ENCODE measurements at places on chromosomes 3 and 15.

- DNase-seq: no peak
Observed at GRCh38 chr3:129777806-129778205, 115.7 kb downstream of the TMCC1 start.

GRCh38 chr3:194879991-194880939 lies 194.6 kb downstream of the FAM43A start:
- DNase-seq: no peak

DNA sequence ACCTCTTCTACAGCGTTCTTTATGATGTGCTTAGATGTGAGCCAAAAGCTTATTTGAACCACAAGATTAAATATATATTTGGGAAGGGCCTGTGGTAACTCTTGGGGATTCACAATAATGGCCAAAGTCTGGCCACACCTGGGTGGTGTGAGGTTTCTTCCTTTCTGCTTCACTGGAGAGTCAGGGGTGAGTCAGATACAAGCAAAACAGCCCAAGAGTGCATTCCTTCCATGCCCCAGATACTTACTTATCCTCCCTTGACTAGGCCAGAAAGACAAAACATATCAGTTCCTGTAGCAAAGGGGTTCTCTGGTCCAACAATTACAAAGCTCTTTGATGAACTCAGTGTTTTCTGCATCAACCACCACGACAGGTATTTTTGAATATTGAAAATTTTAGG lies 941 bp downstream of the ZBED2 start:
- DNase-seq: no peak

GRCh38 chr15:69973880-69974279 lies 123.8 kb downstream of the TLE3 start:
- DNase-seq: no peak

GRCh38 chr3:21484828-21485144 lies 266.2 kb downstream of the ZNF385D start:
- DNase-seq: no peak

DNA sequence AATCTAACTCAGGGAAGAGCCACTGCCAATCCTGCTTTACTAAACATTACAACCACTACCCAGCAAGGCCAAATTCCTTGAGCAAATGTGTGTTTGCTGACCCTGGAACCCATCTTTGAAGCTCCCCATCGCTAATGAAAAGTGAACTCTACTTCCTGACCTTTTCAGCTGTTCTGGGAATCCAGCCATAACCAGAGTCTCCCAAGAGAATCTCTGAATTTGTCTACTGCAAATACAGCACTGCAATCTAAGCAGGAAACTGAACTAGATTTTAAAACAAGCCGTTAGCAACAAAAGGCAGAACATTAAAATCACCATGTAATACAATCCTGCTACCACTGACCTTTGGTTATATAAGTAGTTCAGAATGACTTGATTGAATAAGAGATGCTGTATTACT lies 309.2 kb downstream of the MAGI1 start:
- no peak for DNase-seq

DNA sequence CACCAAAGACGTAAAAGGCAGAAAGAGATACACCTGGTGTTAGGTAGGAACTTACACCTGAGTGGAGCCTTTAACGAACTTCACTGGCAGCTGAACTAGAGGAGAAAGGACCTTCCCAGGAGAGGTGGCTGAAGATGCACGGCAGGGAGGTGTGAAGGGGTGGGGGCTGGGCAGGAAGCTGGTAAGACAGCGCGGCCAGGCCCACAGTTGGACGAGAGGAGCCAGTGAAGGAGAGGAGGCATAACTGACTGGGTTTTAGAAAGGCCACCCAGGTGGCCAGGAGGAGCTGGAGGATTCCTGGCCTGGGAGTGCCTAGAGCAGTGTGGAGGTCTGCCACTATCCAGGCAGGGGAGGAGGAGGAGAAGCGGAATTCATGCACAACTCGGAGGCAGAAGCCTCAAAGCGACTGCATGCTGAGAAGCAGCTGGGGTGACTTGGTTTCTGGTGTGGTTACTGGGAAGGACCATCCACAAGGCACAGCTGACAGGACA lies 51.9 kb downstream of the SLC41A3 start:
- DNase-seq: no peak

- DNase-seq: no peak
Observed at GRCh38 chr3:168473334-168473890, 377.7 kb upstream of the GOLIM4 start.

DNA sequence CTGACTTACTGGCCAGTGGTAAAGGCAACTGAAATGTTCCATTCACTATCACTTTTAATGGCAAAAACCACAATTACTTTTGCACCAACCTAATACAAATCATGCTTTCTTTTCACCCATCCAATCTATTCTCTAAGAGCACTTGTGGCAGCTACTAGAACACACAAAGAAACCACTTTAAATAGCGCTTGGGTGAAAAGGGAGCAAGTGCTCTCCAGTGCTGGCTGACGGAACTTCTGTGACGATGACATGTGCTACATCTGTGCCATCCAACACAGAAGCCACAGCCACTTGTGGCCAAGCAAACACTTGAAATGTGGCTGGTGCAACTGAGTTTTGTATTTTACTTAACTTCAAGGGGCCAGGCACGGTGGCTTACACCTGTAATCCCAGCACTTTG lies 18.9 kb downstream of the SH3BP5 start:
- no peak for DNase-seq

GRCh38 chr3:134839990-134840389 lies 44.9 kb downstream of the EPHB1 start:
- no peak for DNase-seq

- DNase-seq: no peak
Observed at GRCh38 chr15:44668921-44669320, 5.5 kb upstream of the SPG11 start.

- DNase-seq: no peak
Observed at GRCh38 chr3:170711786-170712185, 125.9 kb upstream of the SLC7A14 start.

- DNase-seq: no peak
Observed at GRCh38 chr15:70266412-70267121, 168.8 kb upstream of the TLE3 start.

GRCh38 chr3:182618085-182618732 lies 175.1 kb upstream of the ATP11B start:
- no peak for DNase-seq

GRCh38 chr3:9501226-9501625 lies 52.4 kb downstream of the LHFPL4 start:
- DNase-seq: no peak

- no peak for DNase-seq
Observed at GRCh38 chr3:160796813-160797164, 40.8 kb downstream of the PPM1L start.

- DNase-seq: no peak
Observed at GRCh38 chr3:30470496-30470895, 135.9 kb upstream of the TGFBR2 start.

DNA sequence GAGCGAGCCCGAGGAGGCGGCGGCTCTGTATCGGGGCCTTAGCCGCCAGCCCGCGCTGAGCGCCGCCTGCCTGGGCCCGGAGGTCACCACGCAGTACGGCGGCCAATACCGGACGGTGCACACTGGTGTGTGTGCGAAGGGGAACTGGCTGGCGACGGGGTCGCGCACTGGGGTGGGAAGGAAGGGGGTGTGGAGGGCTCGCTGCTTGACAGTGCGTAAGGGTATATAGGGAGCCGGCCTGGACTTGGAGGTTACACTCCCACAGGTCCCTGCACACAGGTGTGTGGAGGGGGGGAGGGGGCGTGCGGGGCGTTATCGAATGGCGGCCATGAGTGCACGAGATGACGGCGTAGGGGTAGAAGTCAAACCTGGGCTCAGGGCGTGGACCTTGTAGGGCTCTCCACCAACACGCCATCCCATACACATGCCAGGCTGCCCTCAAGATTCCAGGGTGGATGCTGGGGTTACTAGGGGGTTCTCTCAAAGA lies 389 bp downstream of the APEH start:
- DNase-seq: no peak

GRCh38 chr3:51677358-51677757 lies 6.3 kb downstream of the TEX264 start:
- DNase-seq: no peak

DNA sequence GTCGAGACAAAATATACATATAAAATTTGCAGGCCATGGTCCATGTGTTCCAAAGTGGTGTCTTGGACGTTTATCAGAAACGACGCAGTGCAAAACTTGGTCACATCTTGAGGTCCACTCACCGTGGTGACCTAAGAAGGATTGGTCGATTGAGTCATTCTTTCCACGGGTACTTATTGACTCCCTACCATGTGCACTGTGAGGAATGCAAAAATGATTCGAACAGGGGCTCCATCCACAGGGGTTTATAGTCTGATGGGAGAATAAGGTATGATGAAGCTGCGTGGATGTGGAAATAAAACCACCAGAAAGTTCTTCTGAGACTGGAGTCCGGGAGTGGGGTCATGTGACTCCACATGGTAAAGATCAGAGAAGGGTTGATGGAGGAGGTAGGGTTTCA lies 185.2 kb downstream of the ITPR1 start:
- no peak for DNase-seq

- DNase-seq: no peak
Observed at GRCh38 chr3:154130540-154130939, 9.3 kb downstream of the ARHGEF26 start.

GRCh38 chr3:55166576-55167555 lies 239.0 kb upstream of the LRTM1 start:
- no peak for DNase-seq

- DNase-seq: no peak
Observed at GRCh38 chr15:95302206-95302605, 1028.3 kb upstream of the NR2F2 start.

GRCh38 chr3:14834807-14835466 lies 16.2 kb downstream of the FGD5 start:
- no peak for DNase-seq

DNA sequence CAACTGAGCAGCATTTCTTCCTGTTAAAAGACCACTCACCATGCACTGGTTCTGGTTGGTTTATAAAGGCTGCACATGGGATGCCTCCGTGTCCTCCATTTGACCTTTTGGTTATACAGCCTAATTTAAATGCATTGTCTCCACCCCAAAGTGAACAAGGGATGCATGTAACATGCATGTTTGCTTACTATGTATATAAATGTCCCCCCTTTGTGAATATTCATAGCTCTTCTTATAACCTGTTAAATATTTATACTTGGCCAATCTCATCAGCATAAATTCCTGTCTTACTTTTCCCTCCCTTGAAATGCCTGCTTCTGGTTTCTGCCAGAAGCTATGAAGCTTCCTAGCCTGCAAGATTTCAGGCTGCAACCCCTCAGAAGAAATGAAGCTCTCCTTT lies 27.4 kb downstream of the TARS3 start:
- DNase-seq: no peak

DNA sequence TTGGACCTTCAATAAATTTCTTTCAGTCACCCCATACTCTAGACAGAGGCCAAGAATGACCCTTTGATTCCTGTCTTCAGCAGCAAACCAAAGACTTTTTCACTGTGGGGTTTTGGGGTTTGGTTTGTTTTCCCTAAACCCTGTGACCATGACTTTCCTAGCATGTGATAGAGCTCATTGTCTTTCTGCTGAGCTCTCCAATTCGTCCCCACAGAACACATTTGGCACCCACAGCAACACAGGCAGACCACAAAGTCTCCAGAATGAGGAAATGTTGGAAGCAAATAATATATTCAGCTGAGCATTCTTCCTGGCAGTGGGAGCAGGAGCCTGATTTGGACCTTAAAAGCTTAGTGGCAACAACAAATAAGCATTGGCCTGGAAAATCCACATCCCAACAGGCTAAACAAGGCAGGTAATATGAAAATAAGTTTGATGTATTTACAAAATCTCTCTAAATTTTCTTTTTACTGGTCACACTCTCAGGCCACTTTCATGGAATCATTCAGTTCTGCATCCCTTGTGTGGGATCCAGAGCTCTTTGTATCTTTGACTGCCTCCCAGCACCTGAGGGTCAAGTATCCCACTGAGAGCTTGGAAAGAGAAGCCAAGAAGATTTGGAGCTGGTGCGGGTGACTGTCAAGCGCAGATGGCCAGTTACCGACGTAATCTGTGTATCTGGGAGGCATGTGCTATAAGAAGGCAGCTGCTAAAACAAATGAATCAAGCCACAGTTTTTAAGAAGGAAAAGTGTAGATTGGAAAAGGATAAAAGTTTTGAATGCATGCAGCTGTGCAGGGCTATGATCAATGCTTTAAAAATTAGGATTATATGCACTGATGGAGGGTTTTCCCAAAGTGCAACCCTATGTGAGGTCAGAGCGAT lies 36.5 kb upstream of the CPB1 start:
- no peak for DNase-seq

DNA sequence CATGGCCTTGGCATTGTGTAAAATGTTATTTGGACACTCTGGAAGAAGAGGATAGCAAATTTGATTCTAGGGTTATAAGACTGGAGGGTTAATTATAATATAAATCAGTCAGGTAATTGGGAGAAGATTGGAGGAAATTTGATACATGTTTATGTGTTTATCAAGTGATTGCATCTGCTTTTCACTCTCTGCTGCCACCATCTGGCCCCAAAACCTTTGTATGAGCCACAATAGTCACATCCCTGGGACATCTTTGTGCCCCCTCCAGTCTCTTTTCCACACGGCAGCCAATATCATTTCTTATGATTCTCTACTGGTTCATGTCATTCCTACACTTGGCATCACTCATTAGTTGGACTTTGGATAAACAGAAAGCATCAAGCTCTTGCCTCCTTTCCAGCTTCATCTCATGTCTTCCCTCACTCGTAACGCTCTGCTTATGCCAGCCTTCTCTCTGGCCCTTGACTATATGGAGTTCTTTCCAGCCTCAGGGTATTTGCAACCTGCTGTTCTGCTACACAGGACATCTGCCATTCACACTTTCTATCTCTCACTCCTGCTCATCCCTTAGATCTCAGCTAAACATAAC lies 602.3 kb upstream of the SUCLG2 start:
- DNase-seq: no peak

- DNase-seq: no peak
Observed at GRCh38 chr3:129013491-129013891, 12.4 kb downstream of the EFCC1 start.

DNA sequence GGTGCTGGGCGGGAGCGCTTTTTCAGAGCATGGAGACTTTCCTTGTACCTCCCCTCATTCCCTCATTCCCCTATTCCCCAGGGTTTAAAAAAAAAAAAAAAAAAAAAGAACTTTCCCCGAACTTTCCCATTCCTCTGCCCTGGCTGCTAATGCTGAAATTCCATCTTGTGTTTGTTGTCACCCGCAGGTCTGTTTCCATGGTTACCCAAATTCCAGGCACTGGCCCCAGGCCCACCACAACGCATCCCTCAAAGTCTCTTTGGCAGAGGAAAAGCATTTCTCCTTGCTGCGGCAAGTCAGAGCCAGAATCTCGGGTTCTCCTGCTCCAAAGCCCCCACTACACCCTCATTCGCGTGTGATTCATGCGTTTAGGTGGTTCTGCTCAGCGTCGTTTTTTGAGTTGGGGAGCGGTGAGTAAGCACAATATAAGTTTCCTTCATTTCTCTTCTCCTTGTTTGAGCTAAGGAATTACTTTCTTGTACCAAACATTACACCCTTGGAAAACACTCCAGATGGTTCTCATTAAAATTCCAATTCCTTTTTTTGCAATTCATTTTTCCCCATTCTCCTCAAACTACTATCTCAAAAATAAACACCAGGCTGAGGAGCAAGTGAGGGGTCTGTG lies 21.6 kb downstream of the ANAPC13 start:
- peak; percentile 31 for DNase-seq

Data from thoracic aorta (tissue), 2 donors.